Right atrium auricular region (tissue), 2 donors: ENCODE measurements at places on chromosomes 6 and 20. TPM values are rescaled to one million over a fixed set of nuclear protein-coding genes. Genes with fewer than 3 reads are reported as not detected.

Gene BFSP1
- 0.51 TPM for total RNA-seq

Gene PRPH2
- total RNA-seq = 0.90 TPM

DNA sequence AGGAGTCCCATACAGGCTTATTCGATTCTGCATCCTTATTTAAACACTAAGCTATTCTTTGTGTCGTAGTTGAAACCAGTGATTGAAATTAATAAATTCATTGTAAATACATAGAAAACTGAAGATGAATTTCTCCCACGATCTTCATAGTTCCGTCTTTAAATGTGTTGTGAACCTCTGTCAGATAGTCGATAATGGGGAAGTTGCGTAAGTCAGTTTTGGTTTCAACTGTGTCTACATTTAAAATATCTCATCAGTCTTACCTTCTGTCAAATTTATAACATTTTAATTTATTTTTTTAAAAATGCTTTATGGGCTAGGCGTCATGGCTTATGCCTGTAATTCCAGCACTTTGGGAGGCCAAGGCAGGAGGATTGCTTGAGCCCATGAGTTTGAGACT lies 12.7 kb downstream of the STX11 start:
- peaks cover 21% of the 10 kb centered on the region for H3K4me1 ChIP-seq
- H3K36me3 ChIP-seq = no peaks in the 10 kb centered on the region

DNA sequence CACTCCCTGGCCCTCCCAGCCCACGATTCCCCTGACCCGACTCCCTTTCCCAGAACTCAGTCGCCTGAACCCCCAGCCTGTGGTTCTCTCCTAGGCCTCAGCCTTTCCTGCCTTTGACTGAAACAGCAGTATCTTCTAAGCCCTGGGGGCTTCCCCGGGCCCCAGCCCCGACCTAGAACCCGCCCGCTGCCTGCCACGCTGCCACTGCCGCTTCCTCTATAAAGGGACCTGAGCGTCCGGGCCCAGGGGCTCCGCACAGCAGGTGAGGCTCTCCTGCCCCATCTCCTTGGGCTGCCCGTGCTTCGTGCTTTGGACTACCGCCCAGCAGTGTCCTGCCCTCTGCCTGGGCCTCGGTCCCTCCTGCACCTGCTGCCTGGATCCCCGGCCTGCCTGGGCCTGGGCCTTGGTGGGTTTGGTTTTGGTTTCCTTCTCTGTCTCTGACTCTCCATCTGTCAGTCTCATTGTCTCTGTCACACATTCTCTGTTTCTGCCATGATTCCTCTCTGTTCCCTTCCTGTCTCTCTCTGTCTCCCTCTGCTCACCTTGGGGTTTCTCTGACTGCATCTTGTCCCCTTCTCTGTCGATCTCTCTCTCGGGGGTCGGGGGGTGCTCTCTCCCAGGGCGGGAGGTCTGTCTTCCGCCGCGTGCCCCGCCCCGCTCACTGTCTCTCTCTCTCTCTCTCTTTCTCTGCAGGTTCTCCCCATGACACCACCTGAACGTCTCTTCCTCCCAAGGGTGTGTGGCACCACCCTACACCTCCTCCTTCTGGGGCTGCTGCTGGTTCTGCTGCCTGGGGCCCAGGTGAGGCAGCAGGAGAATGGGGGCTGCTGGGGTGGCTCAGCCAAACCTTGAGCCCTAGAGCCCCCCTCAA lies at the start of gene LTA:
Gene LTA (plus strand): TSS at position 249 of the 871 bp plus-strand sequence. CDS start 454 bp downstream, at position 703.
- DNase-seq = no peak
- H3K27ac ChIP-seq = no peak within 1 kb of the TSS
- no peaks in the 10 kb centered on the region for H3K4me1 ChIP-seq

DNA sequence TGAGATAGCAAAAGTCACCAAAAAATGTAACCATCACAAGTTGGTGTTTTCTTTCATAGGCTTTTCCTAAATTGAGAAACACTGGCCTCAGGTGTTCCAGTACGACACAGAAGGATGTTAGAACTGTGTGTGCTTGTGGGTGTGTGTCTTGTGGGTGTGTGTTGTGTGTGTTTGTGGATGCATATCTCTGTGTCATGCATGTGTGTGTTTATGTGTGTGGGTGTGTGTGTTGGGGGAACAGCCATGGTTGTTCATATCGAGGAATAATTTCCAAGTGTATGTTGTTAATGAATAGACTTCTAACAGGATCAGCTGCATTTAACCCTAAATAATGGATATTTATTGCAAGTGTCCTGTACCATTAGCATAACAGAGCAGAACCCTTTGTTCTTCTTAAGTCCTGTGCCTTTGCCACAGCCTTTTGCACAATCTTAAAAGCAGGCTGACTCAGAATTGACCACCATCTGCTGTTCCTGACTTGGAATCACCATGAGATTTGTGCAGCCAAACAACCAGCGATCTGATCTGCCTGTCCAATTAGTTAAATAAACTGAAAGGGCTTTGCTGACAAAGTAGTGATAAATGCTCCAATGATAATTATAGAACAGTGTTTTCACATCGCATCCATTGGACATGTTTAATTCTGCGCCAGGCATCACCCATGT lies 7.6 kb downstream of the CD93 start:
- no peak overlapping the region for H3K27ac ChIP-seq
- peaks cover 11% of the 10 kb centered on the region for H3K4me1 ChIP-seq
- no peaks in the 10 kb centered on the region for H3K36me3 ChIP-seq
- DNase-seq = no peak
- no peak overlapping the region for H3K4me3 ChIP-seq

GRCh38 chr6:154440422-154441043 lies 70.0 kb downstream of the CNKSR3 start:
- H3K27me3 ChIP-seq = no peaks in the 10 kb centered on the region
- H3K36me3 ChIP-seq = peaks cover 10% of the 10 kb centered on the region

GRCh38 chr6:165059032-165059431 lies 250.4 kb downstream of the C6orf118 start:
- H3K27me3 ChIP-seq = no peaks in the 10 kb centered on the region
- H3K4me1 ChIP-seq = no peaks in the 10 kb centered on the region
- DNase-seq = no peak
- H3K27ac ChIP-seq = no peak overlapping the region
- no peak overlapping the region for H3K4me3 ChIP-seq

DNA sequence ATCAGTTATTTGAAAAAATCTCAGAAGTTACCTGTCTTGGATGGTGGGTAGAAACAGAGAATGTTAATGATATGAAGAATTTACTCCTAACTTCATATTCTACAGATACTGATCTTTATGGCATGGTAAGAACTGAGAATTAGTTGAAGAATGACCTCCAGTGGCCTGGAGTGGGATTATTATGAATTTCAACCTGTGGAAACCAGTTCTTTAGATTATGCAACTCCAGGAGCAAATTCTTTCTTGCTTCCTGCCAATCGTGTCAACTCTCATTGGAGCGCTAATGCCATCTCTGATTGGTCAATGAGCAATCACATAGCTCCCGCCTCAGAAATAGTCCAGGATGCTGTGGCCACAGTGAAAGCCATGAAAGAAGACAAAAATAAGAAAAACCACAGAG lies 40.6 kb downstream of the LYRM2 start:
- no peak overlapping the region for H3K27ac ChIP-seq
- no peaks in the 10 kb centered on the region for H3K36me3 ChIP-seq
- H3K4me1 ChIP-seq = no peaks in the 10 kb centered on the region
- no peaks in the 10 kb centered on the region for H3K27me3 ChIP-seq
- DNase-seq = no peak

GRCh38 chr20:24587384-24588046 lies 118.1 kb downstream of the SYNDIG1 start:
- H3K4me1 ChIP-seq = no peaks in the 10 kb centered on the region
- no peaks in the 10 kb centered on the region for H3K36me3 ChIP-seq
- no peak for DNase-seq
- no peaks in the 10 kb centered on the region for H3K27me3 ChIP-seq
- H3K27ac ChIP-seq = no peak overlapping the region
- H3K4me3 ChIP-seq = no peak overlapping the region
